ENCODE measurements at places on chromosomes 2 and 18. TPM values are rescaled to one million over a fixed set of nuclear protein-coding genes. Genes with fewer than 3 reads are reported as not detected.

- DNase-seq, result no peak
Observed at GRCh38 chr2:193240752-193241151, 1046.0 kb upstream of the TMEFF2 start.

GRCh38 chr18:60596928-60597327 is 224.4 kb upstream of the MC4R start:
- DNase-seq, result no peak

The DLGAP1 gene
- polyA plus RNA-seq, result 4.3 TPM

- DNase-seq, result no peak
Observed at GRCh38 chr2:137706786-137707613, 257.3 kb upstream of the HNMT start.

DNA sequence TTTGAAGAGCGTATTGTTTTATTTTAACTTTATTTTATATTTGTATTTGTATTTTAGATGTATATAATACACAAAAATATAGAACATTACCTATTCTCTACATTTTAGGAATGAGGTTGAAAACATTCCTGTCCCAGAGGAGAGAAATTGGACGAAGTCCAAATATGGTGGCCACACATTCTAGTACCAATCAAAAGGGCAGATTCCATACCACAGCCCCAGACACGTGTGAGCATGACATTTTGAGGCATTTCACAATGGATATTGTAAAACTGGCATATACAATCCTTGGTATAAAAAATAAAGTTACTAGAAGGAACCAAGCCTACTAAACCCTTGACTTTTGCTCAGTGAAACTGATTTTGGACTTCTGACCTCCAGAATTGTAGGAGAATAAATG is 50.6 kb downstream of the C2orf76 start:
- no peak for DNase-seq

The C2orf15 gene
- 13.5 TPM for polyA plus RNA-seq

GRCh38 chr2:234308813-234309195 is 188.1 kb downstream of the ARL4C start:
- no peak for DNase-seq

DNA sequence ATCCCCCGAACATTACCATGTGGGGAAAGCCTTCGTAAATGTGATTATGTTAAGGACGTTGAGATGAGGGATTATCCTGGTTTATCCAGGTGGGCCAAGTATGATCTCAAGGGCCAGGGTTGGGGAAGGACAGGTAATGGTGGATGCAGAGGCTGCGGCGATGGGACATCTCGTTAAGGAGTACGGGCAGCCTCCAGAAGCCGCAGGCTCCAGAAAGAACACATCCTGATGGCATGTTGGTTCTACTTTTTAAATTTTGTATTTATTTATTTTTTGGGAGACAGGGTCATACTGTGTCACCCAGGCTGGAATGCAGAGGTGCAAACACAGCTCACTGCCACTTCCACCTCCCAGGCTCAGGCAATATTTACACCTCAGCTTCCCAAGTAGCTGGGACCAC is 86.2 kb upstream of the RAB6C start:
- DNase-seq, result no peak

GRCh38 chr2:15665943-15666460 is 74.3 kb downstream of the DDX1 start:
- DNase-seq, result no peak
